ENCODE measurements at places on chromosomes 4 and X.
A peak's percentile ranks its signal among the peaks of the same experiment; 100 is the strongest.

DNA sequence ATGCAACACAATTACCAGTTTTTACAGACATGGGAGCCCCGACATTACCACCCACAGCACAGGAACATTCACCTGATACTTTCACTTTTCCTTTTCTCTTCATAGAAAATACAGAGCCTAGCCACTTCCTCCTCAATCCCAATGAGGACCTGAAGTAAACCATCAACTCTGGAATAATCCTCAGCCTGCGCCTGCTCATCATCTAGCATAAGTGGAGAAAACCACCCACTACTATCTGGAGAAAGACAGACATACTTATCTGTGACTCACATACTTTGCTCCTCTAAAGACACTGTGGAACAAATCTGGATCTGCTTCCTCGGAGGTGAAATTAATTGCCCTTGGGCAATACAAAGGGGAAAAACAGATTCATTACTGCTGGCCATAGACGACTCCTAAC lies 47.8 kb downstream of the ZCCHC13 start:
- no peak for DNase-seq

- DNase-seq: peak; percentile 1
Measured at GRCh38 chrX:126770179-126770578, 49.4 kb upstream of the PRR32 start.

GRCh38 chr4:113790478-113790877 lies 28.9 kb upstream of the CAMK2D start:
- no peak for DNase-seq

GRCh38 chr4:140162596-140162995 lies 8.6 kb upstream of the MAML3 start:
- DNase-seq: no peak

DNA sequence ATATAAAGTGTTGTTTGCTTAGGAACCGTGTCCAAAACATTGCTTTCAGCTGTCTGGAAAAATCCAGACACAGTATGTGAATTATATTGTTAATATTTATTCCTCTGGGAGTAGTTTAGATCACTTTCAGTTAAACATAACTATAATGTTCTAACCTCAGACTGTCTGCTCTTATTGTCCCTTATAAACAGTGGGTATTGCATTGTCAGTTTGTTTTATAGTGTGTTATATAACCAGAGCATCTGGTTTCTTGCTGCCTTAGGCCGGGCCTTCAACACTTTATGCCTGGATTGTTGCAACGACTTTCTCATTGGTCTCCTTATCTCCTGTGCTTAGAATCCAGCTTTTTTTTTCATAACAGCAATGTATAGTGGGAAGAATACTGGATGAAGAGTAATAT lies 26.4 kb downstream of the ATG4A start:
- DNase-seq: no peak

DNA sequence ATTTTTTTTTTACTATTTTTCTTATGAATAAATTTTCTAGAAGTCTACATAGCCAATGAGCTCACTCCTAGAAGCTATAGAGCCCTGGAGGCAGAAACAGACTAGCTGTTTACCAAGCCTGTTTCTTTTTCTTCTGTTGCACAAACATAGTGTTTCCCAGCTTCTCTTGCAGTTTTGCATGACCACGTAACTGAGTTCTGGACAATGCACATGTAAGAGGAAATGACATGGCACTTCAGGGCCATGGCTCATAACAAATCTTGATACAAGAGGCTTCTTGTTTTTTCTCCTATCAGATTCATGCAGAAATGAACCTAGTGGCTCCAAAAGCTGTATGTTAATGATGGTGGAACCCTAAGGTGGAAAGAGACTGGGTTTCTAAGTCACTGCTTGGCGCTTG lies 127.4 kb downstream of the ZNF330 start:
- no peak for DNase-seq

GRCh38 chr4:101049549-101050001 lies 297.8 kb downstream of the PPP3CA start:
- DNase-seq: no peak

GRCh38 chr4:22667332-22667940 lies 25.3 kb upstream of the GBA3 start:
- no peak for DNase-seq

DNA sequence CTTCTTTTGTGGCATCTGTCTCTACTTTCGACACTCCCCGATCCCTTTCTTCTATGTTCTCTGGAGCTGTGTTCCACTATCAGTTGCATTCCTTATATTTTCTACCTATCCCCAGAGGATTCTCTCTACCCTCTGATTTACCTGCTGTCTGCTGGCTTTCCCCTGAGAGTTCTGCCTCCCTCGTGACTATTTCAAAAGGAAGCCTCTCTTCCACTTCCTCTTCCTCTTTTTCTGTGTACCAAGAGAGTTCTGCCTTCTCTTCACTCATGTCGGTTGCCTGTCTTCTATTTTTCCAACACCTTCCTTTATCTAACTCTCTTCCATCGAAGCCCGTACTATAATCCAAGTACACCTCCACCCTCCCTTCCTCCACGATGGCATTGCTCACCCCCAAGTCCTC lies 631.7 kb downstream of the SMARCA1 start:
- no peak for DNase-seq

GRCh38 chr4:3796960-3797359 lies 30.8 kb downstream of the ADRA2C start:
- DNase-seq: no peak

GRCh38 chr4:169854090-169854489 lies 96.3 kb upstream of the HPF1 start:
- no peak for DNase-seq

DNA sequence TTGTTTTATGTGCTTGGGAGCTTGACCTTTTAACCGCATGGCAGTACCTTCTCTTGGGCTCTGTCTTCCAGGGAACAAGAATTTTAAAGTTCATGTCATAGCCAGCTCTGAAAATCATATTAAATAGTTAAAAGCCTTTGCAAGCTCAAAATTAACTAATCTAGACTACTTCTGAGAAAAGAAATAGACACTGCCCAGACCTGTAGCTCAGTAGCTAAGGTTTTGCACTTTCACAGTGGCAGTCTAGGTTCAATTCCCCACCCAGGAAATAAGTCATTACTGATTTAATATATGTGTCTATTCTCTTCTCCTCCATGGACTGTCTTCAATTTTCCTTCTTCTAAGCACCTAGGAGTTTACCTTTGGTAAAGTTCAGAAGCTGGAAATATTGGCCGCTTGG lies 27.4 kb downstream of the HSD17B11 start:
- peak; percentile 16 for DNase-seq

GRCh38 chrX:16136080-16136479 lies 12.7 kb downstream of the GRPR start:
- no peak for DNase-seq

GRCh38 chr4:2924765-2925301 lies 38.4 kb downstream of the NOP14 start:
- DNase-seq: no peak

DNA sequence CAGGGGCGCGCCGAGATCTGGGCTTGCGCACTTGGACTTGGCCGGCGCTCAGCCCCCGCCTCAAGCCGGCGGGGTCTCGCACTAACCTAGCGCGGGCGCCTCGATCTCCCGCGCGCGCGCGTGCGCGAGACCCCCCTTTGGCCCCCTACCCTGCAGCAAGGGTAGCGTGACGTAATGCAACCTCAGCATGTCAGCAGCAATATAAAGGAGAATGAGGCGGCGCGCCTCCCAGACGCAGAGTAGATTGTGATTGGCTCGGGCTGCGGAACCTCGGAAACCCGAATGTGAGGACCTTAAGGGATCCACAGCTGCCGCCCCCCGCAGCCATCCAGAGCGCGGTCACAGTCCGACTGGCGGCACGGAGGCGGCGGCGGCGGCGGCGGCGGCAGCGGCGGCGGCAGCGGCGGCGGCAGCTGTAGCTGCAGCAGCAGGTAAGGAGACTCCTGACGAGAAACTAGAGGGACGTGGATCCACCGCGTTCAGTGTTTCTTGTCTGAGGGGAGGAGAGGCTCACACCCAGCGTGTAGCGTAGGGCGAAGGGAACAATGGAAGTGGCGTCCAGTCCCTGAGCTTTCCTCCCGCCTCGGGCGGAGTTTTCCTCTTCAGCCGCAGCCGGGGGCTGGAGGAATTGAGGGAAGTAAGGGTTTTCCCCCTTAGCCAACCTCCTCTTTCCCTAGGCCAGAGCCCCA lies at the start of the genes SATL1 and ZNF711:
Gene SATL1 (minus strand): TSS at position 19 of the 689 bp plus-strand sequence. CDS start 134,811 bp downstream, outside the sequence.
Gene ZNF711 (plus strand): TSS at position 231 of the 689 bp plus-strand sequence. CDS start 3,582 bp downstream, outside the sequence.
- DNase-seq: peak; percentile 14

GRCh38 chr4:119165767-119166166 lies 30.1 kb downstream of the MYOZ2 start:
- DNase-seq: no peak

DNA sequence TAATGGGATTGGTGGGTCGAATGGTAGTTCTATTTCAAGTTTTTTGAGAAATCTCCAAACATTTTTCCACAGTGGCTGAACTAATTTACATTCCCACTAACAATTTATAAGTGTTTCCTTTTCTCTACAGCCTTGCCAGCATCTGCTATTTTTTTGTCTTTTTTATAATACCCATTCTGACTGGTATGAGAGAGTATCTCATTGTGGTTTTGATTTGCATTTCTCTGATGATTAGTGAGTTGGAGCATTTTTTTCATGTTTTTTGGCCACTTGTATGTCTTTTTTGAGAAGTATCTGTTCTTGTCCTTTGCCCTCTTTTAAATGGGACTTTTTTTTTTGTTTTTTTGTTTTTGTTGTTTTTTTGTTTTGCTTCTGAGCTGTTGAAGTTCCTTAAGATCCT lies 200.0 kb upstream of the GK2 start:
- DNase-seq: no peak

DNA sequence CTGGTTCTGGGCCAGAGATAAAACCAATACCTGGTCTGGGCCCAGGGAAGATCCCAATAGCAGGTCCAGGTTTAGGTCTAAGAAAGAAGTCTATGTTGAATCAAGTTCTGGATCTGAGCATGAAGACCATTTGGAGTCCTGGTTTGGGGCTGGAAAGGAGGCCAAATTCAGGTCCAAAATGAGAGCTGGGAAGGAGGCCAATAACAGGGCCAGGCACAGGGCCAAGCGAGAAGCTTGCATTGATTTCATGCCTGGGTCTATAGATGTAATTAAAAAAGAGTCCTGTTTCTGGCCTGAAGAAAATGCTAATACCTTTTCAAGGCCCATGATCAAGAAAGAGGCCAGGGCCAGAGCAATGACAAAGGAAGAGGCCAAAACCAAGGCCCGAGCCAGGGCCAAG lies 3.4 kb downstream of the GPRASP1 start:
- DNase-seq: no peak

GRCh38 chr4:140125374-140125773 lies 28.6 kb downstream of the MAML3 start:
- no peak for DNase-seq

- no peak for DNase-seq
Measured at GRCh38 chr4:78242071-78242470, 184.9 kb downstream of the FRAS1 start.

DNA sequence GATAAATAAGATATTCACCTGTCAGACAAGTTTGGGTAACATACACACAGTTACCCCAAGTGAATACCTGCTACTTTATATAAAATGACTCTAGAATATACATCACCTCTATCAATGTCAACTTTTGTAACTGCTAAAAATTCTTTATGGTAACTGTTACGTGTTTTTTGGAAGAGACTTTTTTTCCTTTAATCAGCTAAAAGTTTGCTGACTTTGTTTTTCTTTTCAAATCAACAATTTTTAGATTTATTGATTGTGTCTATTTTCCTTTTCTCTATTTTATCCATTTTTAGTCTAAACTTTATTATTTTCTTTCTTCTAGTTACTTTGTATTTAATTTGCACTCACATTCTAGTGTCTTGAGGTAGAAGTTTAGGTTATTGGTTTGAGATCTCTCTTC lies 1106.6 kb upstream of the LCORL start:
- no peak for DNase-seq

DNA sequence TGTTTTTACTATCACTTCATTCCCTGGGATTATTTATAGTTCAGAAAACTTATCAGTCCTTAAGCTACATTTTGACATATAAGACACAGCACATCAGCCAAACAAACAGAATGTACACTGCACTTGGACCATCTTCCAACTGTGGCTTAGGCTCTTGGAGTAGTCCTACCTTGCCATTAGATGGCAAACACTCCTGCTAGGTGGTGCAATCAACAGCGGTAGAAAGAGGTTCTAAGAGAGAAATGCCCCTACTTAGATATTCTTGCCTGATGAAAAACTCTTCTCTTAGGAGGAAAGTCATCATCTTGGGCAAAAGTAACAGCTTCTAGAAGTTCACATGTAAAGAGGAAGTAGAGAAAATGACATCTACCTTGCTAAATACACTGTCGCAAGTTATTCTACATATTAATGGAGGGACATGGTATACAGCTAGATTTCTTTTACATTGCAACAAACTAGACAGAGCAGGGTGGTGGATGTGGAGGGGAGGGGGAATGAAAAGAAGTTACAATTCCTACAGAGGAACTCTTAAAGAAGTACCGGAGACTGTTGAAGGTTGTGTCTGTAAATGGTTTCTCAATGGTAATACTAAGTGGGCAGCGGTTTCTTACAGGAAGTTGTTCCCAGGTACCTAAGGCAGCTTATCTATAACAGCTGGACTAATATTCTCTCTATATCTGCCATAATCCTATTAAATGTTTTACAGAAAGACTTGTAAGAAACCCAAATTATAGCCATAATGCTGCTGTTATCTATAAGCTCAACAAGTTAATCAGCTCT lies 8.1 kb upstream of the STPG2 start:
- no peak for DNase-seq

DNA sequence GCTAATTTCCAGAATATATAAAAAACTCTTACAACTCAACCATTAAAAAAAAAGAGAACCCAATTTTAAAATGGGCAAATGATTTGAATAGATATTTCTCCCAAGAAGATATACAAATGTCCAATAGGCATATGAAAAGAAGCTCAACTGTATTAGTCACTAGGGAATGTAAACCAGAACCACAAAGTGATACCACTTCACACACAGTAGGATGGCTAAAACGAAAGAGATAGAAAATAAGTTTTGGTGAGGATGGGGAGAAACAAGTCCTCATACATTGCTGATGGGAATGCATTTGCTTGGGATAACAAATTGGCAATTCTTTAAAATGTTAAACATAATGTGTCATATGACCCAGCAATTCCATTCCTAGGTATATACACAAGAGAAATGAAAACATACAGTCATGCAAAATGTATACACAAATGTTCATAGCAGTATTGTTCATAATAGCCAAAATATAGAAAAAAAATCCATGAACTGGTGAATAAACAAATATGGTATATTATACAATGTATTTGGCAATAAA lies 5.7 kb downstream of the TCEAL3 start:
- DNase-seq: no peak

DNA sequence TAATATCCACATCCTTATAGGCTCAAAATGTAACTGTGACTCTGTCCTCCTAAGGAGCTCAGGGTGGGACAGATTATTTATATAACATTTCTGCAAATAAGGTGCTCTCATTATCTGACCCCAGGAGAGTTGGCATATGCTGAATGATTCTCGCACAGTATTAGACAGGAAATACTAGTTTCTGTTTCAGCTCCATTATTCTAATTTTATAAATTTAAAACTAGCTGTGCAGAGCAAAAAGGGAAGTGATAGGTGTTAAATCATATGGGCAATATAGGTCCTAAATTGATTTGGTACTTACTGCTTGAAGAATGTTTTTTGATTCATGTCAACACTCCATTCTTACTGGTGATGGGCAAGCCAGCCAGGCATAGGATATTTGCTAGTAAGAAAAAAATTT lies 141.5 kb downstream of the GLRA2 start:
- DNase-seq: no peak

GRCh38 chr4:113327494-113327893 lies 278.0 kb downstream of the ANK2 start:
- no peak for DNase-seq
